ENCODE measurements at places on chromosomes 7 and 10.

DNA sequence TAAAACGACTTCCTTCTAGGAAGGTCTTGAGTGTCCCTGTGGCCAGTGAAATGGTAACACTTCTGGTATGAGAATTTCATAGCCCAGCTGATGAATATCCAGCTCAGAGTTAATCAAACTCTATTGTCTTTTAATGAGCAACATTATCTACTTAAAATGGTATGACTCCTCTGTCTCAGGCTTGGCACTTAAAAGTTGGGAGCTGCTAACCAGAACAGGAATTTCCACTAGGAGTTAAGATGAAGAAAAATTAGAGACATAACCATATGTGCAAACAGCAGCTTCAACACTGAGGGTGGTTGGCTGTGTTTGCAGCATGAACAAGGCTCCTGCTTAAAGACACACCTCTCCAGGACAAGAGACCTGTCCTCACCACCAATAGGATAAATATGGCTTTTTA lies 46.8 kb downstream of the CH25H start:
- DNase-seq: no peak

- no peak for DNase-seq
Measured at GRCh38 chr7:73394422-73394821, 39.2 kb upstream of the FZD9 start.

DNA sequence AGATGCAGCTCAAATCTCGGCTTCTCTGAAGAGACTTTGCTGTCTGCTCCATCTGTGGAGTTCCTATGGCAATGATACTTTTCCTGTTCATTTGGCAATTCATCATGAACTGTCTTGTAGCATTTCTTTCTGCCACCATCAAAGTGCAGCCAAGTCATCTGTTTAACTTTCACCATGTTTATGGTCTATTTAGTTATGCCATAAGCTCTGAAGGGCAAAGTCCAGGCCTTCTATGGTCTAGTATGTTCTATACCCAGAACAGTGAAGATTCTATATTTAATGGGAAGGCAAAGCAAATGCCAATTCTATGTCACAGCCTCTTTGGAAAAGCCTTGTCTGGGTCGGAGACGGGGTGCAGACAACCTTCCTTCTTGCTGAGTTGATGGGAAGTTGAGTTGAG lies 472.6 kb downstream of the PLXNA4 start:
- DNase-seq: no peak

DNA sequence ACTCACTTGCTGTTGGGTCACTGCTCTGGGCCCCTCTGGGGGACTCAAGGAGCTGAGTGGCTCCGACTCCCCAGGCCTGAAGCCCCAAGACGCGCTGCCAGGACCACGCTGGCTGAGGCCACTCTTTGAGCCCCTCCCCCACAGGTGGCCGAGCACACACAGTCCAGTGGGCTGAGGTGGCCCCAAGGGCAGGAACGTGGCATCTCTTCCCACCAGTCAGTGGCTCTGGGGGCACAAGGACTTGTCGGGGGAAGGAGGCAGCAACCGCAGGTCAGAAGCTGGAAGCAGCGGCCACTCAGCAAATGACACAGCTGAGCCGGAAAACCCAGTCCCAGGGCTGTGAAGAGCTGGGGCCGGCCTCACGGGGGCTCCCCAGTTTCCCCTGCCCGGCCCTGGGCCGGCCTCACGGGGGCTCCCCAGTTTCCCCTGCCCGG lies 24.1 kb downstream of the GRIFIN start:
- no peak for DNase-seq

DNA sequence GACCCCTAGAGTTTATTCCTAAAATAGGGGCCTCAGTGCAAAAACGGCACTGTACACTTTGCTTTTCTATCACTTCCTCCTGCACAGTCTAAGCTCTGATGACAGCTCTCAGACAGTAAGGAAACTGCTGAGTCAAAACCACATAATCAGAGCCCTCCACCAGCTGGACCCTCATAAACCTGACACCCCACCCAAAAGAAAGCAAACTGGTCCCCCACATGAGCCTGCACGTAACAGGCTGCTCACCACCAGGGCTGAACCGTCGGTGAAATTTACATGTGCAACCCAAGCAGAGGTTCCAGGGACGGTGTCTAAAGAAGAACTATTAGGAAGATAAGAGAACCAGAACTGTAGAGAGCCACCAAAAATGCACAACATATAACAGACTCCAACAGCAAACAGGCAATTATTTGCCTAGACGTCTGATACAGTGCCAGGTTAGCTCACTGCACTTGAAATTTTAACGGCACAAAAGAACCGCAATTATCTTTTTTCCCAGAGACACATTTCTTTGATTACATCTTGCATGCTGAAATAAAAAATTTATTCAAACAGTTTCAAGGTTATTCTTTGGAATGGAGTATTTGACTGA lies 19.6 kb downstream of the SGMS1 start:
- no peak for DNase-seq

- DNase-seq: no peak
Measured at GRCh38 chr7:99752356-99752755, 17.4 kb upstream of the CYP3A7 start.

DNA sequence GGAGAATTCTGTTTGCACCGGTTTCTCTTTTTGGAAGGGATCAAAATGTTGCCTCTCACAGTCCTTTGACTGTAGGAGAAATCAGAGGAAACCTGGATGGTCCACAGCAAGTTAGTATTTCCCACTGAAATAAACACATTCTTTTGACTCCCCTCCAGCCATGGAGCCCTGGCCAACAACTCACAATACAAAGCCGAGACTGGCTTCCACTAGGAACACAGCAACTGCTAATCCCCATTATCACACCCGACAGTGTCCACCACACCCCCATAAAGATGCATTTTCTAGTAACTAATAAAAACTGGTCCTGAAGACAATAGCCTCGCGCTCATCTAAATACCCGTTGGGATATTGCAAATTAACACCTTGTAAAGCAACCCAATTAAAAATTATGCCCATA lies 798 bp upstream of the MACROH2A2 start:
- DNase-seq: no peak

DNA sequence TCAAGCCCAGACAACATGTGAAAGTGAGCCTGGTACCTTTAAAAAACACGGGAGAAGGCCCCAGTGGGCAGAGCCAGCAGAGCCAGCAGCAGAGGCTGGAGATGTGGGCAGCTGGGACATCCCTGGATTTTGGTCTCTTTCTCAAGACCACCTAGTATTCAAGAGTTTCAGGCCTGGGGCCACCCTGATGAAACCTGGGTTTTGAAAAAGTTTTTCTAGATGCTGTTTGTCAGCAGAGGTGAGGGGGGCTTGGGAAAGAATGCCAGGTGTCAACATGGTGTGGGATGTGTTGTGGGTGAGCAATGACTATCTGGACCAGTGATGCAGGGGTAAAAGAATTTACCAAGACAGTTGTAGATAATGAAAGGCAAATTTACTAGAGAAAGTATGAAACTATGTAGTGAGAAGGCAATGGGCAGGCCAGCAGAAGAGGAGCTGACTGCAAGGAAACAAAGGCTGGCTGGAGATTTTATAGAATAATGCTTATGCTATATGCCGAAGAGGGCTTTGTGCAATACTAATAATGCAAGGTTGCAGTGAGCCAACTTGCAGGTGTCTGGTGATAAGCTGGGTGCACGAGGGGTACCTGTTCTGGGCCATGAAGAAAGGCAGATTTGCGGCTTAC lies 28.1 kb upstream of the PLEKHA1 start:
- DNase-seq: no peak

DNA sequence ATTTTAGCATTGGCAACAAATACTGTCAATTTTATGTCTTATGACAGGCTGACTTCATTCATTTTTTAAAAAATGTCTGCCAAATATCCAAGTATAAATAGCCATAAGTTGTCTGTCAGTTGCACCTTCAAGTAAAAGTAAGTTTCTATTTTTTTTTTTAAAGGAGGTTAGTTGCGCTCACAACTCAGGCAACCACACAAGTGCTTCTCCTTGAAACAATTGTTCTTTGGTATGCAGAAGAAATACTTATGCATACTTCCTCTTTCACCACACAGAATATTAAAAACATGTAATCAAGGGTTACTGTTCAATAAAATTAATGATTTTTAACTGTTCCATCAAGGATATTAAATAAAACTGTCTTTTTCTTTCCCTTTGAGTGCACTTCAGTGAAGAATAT lies 97.9 kb downstream of the RTKN2 start:
- no peak for DNase-seq

DNA sequence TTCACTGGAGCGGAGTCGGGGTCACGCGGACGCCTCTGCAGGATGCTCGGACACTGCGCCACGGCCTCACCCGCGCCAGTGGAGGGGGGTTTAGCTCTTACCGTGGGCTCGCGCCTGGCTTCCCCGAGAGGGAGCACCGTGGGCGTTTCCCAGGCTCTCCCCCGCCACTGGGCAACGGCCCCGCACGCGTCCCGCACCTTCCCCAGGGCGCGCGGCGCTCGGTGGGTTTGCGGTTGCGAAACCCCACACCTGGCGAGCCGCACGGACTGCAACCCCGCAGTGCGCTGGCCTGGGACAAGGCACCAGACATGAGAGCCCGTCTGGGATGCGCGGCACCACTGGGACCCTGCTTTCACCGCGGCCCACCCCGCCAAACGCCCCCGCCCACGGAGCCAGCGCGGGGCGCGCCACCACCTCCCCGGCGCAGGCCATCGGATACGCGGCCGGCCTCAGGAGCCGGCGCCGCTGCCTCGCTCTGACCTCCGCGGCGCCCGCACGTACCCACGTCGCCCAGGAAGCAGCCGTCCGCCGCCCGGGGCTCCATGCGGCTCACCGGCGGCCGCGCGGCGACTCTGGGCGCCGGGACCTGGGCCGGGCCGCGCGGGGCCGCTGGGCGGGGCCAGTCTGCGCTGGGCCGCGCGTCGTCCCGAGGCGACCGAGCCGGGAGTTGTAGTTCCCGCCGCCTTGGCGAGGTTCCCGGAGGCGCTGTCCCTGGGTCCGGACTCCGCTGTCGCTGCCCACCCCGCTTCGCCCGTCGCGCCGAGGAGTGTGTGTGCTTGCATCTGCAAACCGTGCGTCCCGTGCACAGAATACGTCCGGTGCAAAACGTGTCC lies at the start of gene ASB13:
Gene ASB13, minus strand, starts transcription at position 588 of the 833 bp plus-strand sequence. Its CDS starts 44 bp downstream, at position 544.
- peak; percentile 63 for DNase-seq

GRCh38 chr10:76432016-76433012 lies 1000.9 kb downstream of the LRMDA start:
- DNase-seq: no peak

- DNase-seq: no peak
Measured at GRCh38 chr7:21640105-21640504, 97.3 kb downstream of the DNAH11 start.

DNA sequence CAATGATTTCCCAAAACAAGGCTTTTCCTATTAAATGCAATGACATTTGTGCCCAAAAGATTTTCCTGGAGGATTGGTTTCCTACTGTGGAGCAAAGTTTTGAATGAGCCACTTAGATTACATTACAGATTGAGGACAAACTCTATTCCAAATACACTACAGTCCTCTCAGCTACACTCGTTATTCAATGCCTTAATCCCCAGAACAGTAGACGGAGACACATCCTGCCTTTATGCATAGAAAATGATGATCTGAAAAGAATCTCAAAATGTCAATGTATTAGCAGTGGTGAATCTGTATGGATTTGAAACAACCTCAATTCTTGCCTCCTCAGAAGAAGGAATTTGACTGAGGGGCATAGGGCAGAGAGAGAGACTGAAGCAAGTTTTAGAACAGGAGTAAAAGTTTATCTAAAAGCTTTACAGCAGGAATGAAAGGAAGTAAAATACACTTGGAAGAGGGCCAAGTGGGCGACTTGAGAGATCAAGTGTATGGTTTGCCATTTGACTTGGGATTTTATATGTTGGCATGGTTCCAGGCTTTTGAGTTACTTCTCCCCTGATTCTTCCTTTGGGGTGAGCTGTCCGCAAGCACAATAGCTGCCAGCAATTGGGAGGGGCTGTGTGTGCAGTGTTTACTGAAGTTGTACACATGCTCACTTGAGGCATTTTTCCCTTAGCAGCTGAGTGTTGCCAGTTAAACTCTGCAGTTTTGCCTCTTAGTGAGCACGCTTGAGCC lies 891.9 kb upstream of the MBL2 start:
- no peak for DNase-seq

DNA sequence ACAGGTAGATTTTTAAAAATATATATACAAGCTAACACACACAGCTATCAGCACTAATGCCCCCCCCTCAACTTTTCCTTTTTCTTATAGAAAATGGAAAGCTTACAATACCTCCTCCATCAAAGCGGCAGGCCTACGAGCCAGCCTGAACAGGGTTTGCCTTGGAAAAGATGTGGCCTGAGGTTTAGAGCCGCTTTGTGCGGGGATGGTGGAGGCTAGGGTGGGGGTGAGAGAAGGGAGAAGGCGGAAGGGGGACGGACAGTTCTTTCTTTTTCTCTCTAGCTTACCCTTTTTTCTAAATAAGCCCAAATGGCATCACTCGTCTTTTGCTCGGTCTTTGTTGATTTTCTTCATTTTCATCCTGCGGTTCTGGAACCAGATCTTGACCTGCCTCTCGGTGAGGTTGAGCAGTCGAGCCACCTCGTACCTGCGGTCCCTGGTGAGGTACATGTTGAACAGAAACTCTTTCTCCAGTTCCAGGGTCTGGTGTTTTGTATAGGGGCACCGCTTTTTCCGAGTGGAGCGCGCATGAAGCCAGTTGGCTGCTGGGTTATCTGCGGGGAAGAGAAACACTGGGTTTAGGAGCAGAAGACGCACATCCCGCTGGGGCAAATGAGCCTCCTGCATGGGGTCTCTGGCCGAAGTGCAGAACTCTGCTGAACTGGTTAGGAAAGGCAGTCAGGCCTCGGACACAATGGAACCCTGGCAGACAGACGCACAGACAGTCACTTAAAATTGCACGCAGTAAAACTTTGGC lies 1.9 kb downstream of the HOXA9 start:
- DNase-seq: no peak

- DNase-seq: peak; percentile 73
Measured at GRCh38 chr10:72275351-72276012, 1.8 kb downstream of the DDIT4 start.

GRCh38 chr10:4704034-4704545 lies 121.9 kb upstream of the AKR1E2 start:
- DNase-seq: no peak

DNA sequence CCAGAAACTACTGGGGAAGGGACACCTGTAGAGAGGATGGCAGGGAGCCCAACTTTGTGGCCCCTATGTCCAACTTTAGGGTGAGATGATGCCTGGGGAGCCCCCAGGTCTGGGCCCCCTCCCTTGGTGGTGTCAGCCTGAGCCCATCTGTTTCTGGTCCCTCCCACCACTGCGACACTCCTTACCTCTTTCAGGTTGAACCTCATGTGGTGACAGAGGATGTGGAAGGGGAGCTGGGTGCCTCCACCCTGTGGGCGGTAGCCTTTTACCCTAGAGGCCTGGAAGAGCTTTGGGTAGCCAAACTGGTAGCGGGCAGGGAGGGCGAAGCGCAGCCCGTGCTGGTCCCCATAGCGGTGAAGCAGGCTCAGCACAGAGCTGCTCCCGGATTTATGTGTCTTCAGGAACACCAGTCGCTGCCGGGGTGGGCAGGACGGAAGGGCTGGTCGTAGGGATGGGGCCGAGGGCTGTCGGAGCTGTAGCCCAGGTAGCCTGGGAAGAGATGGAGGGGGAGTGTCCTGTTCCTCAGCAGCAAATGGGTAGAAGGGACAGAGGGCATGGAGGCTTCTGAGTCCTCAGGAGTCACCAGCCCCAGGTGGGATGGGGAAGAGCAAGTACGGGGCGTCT lies 2.0 kb downstream of the GAL3ST4 start:
- DNase-seq: no peak

GRCh38 chr10:75436896-75437295 lies 5.5 kb downstream of the LRMDA start:
- no peak for DNase-seq
